ENCODE measurements at places on chromosomes 6 and 20. TPM values are rescaled to one million over a fixed set of nuclear protein-coding genes. Genes with fewer than 3 reads are reported as not detected.
A peak's percentile ranks its signal among the peaks of the same experiment; 100 is the strongest.

Gene TMEM170B
- total RNA-seq, result 1.6 TPM

DNA sequence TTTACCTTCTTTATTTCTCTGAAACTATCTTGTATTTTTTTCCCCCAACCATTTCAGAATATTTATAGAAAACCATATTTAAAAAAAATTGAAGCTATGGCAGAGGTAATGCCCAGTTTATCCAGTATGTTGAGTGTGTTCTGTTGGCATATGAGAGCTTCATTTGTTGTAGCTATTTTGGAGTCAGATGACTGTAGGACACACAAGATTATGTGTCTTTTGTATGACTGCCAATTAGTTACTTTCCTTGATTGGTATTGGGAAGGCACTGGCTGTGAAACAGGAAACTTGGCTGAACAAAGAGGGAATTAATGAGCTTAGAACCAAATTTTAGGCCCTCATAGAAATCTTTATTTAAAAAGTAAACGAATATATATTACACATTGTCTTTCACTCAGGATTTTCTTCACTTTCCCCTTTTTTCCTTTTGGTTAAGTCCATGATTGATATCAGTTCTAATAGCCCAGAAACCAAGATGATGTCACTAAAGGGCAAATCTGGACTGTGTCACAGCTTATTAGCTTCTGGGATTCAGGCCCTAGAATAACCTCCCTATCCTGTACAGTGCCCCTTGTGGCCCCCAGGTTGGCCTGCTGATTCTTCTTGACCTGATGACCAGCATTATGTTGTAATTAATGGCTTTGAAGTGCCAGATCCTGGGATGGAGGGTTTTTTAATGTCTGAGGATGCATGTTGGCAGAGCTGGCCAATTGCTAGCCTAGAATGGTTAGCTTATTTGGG lies 10.1 kb downstream of the CDC5L start:
- DNase-seq, result no peak

Gene PPP1R3D
- total RNA-seq, result 8.1 TPM

DNA sequence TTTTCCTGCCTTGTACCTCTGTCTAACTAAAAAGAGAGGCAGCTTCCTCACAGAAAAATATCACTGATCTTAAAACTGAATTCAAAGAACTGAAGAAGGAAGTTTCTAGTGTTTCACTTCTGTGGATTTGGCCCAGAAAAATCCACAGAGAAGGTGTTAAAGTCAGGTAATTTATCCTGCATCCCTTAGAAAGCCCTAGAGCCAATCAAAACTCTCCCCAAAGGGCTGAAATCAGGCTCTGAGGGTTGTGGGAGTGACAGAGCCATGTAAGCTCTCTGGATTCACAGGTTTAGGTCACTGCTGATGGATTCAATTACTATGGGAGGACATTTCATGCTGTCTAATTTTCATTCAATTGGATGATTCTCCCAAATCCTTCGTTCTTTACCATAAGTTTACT lies 152.3 kb downstream of the OR2B2 start:
- no peak for DNase-seq

Gene MUC22
- total RNA-seq, result not detected

DNA sequence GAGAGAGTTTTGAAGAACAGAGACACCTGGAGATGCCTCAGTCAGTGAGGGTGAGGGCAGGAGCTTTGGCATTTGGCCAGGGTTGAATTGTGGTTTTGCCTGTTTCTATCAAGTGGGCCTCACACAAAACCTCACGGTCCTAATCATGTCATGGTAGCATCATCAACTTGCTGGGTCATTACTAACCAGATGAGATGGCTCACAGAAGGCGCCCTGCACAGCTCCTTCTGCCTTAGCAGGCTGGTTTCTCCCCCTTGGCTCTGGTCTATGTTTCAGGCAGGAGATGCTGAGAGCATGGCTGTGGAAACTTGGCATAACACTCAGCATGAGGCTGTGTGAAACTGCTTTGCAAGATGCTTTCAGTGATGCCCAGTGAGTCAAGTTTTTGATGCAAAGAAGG lies 99.3 kb downstream of the LRRC1 start:
- peak; percentile 48 for DNase-seq

DNA sequence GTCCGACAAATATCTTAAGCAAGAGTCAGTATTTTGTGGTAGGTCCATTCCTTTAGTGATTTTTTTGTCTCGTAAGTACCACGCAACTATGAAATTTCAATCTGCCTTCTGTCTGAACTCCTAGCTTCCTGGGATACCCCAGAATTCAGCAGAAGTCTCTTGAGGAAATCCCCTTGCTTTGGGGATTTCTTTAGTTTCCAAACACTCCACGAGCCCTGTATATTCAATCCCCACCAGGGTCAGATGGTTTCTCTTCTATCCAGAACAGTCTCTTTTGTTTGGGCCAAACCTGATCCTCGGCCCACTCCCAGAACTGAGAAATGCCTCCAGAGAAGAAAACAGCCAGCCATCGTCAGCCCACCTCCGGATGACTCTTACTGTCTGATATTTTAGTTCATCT lies 113.0 kb downstream of the CHD6 start:
- no peak for DNase-seq

- DNase-seq, result no peak
Observed at GRCh38 chr20:24693466-24694156, 224.2 kb downstream of the SYNDIG1 start.

DNA sequence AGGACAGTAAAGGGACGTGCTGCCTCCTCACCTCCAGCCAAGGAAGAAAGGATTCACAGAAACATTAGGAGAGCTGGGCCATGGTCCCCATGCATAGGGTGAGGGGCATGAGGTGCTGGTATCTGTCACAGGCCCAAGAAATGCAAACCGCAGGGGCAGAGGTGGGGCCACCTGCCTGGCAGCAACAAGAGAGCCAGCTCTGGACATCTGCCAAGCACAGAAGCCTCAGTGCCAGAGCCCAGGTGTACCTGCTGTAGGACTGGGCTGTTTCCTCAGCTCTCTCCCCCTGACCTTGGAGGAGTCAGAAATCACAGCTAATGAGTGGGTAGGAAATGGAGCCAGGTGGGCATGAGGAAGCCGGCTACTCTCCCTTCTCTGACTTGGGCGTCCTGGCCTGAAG lies 45.3 kb downstream of the SLC2A12 start:
- DNase-seq, result no peak

DNA sequence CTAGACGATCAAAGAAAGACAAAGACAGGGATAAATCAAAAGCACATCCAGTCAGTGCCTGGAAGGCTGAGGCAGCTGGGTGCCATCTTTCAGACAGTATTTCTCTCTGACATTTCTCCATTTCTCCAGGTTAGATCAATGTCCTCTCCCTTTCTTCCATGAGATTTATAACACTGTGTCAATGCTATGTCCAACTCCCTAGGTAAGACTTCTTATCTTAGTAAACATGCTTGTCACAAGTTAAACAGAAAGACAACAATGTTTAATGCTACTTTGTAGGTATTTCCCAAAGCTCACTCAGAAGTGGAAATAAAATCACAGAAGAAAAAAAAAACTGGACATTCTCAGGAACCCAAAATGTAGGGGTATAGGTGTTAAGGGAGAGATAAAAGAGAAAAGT lies 113.9 kb downstream of the GPR63 start:
- no peak for DNase-seq

DNA sequence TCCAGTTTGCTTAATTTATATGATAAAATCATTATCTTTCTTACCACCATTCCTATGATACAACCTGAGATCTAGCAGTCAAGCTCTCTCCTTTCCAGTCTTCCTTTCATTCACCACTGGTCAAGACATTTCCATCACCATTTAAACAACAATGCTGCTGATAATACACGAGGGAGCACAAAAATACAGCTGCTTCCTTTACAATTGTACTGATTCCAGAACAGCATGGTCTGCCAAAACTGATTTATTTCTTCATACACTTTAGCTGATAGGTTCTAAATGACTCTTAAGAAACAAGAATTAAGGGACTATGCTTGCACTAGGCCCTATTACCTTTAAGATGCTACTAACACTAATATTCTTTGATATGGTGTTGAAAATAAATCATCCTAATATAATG lies 65.0 kb downstream of the EPM2A start:
- DNase-seq, result no peak

DNA sequence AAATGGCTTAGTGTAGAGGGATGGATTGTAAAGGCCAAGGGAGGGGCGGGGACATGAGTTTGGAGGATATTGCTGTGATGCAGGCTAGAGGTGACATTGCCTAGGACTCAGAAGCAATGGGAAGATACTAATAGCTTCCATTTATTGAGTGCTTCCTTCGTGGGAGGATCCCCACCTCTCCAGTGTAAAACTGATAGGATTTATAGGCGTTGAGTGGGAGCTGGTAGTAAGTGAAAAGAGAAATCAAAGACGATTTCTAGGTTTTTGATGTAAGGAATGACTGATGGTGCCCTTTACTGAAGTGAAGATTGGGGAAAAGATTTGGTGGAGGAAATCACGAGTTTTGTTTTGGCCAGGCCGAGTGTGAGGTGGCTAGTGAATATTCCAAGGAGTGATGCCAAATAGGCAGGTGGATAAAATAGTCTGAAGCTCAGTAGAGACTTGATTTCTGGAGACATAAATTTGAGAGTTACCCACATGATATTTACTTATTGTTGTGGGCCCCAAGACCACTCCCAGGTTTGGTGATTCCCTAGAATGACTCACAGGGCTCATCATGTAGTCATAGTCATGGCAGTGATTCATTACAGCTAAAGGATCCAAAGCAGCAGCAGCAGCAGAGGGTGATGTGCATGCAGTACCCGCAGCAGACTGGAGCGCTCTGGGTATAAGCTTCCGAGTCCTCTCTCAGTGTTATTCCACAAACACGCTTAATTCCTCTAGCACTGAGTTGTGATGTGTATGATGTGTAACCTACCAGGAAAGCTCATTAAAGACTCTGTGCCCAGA lies 10.2 kb downstream of the RPRD1B start:
- no peak for DNase-seq

- DNase-seq, result no peak
Observed at GRCh38 chr6:167497428-167498056, 172.7 kb downstream of the TTLL2 start.

Gene HCK
- 23.4 TPM for total RNA-seq

DNA sequence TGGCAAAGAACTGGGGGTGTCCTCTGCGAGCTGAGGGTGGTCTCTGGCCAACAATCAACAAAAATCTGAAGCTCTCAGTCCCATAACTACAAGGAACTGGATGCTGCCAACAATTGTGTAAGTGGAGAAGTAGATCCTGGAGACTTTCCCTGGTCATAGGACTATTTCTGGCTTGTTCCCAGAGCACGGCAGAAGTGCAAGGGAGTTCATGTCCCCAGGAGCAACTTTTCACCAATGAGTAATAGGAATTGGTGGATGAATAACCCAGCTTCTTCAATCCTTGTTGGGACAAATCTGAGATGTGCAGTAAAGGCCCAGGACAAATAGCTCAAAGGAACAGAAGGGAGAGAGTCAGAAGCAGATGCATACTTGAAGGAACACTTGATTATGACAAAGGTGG lies 95.5 kb downstream of the QRSL1 start:
- no peak for DNase-seq

DNA sequence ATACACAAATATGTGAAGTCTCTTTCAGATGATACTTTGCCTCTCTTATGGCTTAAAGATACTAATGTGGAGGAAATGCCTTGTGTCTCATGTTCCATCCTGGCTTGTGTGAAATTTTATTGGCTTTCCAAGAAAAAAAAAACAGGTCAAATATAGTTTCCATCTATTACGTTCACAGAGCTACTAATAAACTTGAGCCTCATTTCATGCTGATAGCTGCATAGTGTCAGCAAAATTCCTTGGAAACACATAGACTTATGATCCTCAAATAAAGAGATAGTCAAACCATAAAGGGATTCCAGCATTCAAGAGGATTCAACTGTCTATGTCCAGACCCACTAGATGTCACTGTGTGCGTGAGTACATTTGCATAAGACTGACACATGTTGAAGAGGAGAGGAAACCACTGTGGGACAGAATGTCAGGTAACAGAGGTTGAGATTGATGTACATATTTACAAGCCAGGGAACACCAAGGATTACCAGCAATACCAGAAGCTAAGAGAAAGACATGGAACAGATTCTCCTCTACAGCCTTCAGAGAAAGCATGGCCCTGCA lies 266.6 kb downstream of the COL12A1 start:
- DNase-seq, result no peak

Gene PKIB
- total RNA-seq, result not detected

DNA sequence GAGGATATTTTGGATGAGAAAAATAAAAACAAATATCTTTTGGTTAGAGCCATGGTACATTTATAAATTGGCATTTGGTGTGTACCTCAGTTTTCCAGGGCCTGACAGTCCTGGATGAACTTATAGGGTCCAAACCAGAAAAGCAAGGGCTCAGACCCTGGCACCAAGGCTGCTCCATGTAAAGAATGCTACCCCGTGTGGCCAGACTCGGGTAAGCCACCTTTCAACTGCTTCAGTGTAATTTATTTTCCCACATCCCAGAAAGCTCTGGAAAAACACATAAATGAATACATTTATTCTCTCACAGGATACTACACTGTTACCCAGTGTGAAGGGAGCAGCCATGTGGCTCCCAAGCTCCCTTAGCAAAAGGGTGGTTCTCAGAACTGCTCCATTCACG lies 13.8 kb downstream of the MRPL14 start:
- DNase-seq, result no peak

DNA sequence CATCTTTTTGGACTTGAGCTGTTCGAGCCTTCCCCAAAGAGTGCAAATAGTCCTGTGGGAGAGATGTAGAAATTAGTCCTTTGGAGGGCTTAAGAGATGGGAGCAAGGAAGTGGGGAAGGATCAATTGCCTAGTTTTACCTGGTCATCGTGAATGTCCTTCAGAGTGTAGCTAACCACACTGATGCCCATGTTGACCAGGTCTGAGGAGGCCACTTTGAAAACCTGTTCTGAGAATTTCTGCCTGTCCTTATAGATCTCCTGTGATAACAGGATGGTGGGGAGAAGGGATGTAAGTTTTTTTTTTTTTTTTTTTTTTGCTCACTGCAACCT lies 2.0 kb downstream of the FLOT1 start:
- DNase-seq, result no peak

DNA sequence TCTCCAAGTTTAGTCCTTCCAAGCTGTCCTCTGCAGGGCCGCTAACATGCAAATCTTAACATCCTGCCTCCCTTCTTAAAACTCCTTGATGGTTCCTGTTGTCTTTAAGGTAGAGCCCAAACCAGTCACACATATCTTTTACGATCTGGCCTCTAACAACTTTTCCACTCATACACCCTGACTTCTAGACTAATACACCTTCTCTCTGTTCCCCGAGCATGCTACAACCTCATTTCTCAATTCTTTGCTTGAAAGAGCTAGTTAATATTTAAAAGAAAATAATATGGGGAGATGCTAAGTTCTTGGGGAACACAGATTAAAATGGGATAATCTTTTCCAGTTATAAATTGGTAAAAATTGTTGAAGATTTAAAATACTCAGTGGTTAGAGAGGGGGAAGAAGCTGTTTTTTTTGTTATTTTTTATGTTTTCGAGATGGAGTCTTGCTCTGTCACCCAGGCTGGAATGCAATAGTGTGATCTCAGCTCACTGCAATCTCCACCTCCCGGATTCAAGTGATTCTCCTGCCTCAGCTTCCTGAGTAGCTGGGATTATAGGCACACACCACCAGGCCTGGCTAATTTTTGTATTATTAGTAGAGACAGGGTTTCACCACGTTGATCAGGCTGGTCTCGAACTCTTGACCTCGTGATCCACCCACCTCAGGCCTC lies 250.7 kb downstream of the MAFB start:
- DNase-seq, result no peak

Gene UNC5CL
- 1.3 TPM for total RNA-seq

Gene HLA-DRA
- total RNA-seq, result 969 TPM

Gene GMPR
- total RNA-seq, result 36.4 TPM

Gene DNMT3B
- total RNA-seq, result 24.8 TPM

Gene RFX6
- not detected for total RNA-seq

Gene SH3BGRL2
- 4.6 TPM for total RNA-seq

Gene MEI4
- total RNA-seq, result 1.3 TPM

- DNase-seq, result peak; percentile 24
Observed at GRCh38 chr20:371755-372542, 8.6 kb upstream of the TRIB3 start.

- DNase-seq, result no peak
Observed at GRCh38 chr6:166153966-166154365, 13.7 kb downstream of the TBXT start.
